T-helper 9 cell (primary cell): ENCODE measurements at places on chromosomes 4 and X.

DNA sequence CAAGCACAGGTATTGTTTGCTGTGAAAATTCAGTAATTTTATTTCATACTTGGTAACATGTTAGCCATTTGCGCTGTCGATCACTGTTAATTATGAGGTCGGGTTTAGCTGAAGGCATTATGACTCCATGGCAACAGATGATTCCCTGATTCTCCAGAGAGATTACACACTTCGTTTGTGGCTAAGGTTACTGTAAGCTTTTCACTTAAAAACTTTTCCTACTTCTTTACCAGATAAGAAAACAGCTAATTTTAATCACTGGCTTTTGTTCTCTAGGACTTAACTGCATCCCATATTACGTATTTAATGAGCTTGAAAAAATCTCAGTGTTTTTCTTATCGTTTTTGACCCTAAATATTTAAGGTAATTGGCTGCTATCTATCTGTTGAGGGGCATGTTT, 2.1 kb downstream of the GSTCD start:
- DNase-seq, result no peak

DNA sequence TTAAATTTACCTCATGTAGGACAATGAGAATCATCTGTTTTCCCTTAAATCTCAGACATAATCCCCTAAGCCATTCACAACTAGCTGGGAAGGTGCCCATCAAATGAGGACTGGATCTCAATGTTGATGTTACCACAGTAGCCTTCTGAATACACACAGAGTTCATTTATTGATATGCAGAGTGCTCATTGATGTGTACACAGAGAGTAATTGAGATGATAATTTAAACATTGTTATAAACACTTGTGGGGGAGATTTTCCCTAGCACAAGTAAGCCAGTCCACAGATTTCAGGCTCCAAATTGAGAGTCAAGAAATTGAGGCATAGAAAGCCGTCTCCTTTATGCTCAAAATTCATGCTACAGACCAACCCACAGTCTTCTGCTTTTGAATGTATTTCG, 273.4 kb upstream of the TRPC5 start:
- no peak for DNase-seq

GRCh38 chr4:167415461-167415860, 181.2 kb upstream of the SPOCK3 start:
- DNase-seq, result no peak

DNA sequence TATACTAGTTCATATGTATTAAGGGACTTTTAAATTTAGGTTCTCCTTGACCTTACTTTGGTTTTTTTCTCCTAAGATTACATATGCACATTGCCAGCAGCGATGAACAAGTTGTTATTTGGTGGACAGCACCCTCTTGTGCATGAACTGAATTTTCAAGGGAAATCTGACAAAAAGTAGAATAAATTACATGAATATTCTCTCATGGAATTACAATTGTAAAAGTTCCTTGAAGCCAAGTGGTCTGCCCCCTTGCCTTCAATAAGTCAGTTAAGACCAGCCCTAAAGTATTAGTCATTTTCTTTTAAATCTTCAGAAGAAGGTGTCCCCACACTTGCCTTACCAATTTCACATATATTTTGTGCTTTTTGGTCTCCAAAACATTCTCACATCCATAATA, 30.7 kb upstream of the SMARCA5 start:
- DNase-seq, result no peak

DNA sequence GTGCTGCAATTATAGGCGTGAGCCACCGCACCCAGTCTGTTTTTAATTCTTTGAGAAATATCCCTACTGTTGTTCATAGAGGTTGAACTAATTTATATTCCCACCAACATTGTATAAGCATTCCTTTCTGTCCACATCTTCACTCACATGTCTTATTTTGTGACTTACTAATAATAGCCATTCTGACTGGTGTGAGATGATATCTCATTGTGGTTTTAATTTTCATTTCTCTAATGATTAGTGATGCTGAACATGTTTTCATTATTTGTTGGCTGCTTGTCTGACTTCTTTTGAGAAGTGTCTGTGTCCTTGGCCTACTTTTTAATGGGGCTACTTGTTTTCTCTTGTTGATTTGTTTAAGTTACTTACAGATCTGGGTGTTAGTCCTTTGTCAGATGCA, 310.9 kb upstream of the MAOA start:
- DNase-seq, result no peak

DNA sequence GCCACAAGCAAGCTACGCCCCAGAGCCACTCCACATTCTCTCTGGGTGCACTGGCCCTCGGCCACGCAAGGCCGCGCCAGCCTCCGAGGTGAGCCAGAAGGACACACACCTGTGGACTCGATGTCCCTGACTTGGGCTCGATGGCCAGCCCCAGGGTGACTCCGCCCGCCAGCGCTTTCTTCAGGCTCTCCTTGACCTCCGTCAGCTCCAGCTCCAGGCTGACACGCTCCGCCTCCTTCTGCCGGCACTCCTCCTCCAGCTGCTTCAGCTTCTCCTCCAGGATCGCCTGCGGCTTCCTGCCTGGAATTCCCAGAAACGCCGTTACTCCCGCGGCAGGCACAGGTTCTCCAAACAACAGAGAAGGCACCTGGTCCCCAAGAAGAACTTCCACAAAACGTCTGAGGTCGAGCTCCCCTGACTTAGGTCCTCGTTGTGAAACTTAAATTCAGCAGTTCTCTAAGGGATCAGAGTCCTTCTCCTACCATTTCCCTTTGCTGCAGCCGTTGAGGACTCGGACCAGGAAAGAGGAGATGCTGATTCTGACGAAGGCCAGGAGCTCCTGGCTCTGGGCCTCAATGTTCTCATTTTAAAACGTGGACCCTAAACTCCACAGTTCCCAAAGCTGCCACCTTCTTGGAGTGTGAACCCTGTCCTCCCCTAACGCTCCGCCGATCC, 166.8 kb downstream of the AFAP1 start:
- no peak for DNase-seq

GRCh38 chr4:74504212-74504611, 59.3 kb downstream of the AREG start:
- DNase-seq, result no peak

DNA sequence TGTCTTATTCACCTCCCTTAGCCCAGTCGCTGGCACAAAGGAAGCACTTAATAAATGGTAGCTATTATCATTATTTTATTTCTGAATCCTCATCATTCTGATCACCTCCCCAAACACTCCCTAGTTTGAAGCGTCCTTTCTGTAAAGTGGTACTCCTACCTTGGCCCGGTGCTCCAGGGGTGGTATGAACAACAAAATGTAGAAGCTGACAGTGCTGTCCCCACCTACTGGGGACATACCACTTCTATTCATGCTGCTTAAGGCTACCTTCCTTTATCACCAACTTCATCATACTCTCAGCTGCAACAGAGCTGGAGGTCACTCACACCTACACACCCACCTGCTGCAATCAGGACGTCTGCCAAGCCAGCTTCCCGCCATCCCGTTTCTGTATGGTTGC, 40.8 kb upstream of the APLN start:
- no peak for DNase-seq

DNA sequence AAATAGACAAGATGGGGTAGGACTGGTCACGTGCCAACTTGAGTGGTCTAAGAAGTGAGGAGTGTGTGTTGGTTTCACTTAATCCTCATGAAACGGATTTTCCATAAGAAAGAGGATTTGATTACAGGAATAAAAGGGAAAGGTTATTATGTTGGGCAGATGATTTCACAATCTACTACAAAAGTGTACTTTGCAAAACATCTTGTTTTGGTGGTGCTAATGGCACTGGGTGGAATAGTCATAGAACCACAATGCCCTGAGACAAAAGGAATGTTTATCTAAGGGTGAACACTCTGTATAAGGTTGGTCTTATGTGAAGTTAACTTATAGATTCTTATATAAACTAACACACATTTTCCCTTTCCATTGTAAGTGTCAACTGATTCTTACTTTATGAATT, 45.6 kb downstream of the GLUD2 start:
- no peak for DNase-seq

- DNase-seq, result peak; percentile 78
These were observed 11.4 kb downstream of the KLF3 start for GRCh38 chr4:38675146-38676121.

DNA sequence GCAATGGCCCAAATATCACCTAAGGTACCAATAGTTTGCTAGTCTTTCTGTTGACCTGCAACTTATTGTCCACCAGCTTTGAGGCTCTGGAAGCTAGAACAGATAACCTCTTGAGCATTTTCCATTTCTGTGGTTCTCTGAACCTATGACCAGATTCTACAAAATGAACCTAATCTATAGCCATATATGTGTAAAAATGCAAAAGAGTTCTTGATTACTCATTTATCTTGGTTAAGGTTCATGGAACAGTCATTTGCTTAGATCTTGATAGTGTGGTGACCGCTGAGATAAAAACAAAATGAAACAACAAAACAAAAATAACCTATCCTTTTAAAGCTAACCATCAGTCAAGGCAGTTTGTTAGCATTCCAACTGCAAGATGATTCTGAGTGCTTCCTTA, 9.3 kb upstream of the GATB start:
- no peak for DNase-seq

GRCh38 chr4:1579001-1579900, 104.9 kb downstream of the FAM53A start:
- peak; percentile 66 for DNase-seq

DNA sequence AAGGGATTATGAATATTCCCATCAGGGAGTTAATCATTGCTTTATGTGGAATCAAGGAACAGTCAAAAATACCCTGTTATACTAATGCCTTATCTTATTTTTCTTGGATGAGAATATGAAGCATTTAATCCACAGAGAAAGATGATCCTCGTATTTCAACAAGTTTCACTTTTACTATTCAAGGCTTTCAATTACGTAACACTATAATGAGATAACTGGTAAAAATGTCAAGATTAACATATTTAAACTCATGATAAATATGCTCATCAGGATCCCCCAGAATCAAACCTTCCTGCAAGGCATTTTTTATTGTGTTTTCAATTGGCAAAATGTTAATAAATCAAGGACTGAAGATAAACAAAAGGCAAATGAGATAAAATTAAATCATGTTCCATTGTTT, 5.1 kb downstream of the ZXDA start:
- no peak for DNase-seq

GRCh38 chrX:9498236-9498635, 33.4 kb downstream of the TBL1X start:
- DNase-seq, result no peak

GRCh38 chr4:38500433-38500832, 163.6 kb upstream of the KLF3 start:
- no peak for DNase-seq

DNA sequence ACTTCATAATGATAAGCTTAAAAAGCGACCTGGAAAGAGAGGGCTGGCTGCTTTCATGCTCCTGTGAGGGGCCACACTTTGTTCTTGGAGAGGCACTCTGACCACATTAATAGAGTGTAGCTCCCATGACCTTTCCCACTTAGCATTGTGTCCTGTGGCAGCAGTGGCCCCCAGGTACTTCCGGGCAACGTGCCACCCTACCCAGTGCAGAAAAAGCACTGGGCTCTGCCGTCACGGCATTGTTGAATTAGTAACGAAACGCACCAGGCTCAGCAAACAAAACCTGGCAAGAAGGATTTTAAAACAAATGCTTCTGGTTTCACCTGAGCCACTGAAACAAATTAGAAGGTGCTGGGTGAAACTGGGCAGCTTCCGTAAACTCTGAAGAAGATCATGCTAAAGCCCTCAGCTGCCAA, 5.4 kb upstream of the SORBS2 start:
- DNase-seq, result no peak

DNA sequence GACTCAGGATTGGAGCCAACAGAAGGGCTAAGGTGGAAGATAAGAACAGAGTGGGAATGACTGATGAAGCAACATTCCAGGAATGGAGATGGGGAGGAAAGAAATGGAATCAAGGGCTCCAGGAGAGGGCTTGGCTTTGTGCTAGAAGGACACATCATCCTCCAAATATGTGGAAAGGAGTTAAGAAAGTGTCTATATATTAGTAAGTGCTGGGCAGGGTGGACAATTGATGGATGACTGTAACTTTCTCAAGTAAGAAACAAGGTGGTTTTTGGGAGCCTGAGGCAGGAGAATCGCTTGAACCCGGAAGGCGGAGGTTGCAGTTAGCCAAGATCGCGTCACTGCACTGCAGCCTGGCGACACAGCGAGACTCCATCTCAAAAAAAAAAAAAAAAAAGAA, 71.6 kb upstream of the NFKB1 start:
- DNase-seq, result no peak

DNA sequence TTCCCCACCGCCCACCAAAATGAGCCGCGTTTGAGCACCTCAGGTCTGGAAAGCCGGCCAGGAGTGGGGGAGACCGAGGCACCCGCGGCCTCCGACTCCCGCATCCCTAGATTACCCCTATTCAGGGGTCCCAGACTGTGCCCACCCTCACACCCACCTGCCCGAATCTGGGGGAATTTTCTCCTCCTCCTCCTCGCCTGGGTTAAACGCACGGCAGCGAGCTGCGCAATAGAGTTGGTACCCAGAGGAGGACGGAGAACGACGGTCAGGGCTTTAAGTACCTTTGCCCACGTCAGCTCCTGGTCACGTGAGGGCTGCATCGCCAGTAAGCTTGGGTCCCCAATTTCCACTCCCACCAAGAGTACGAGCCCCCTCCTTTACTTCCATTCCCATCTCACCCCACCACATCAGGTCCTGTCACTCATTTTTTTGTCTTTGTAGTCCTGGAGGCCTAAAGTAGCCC, at the start of gene ARMCX2:
TSS of gene ARMCX2 (minus strand) at position 250 of the 463 bp plus-strand sequence. CDS start 2,262 bp downstream, outside the sequence.
- DNase-seq, result no peak

DNA sequence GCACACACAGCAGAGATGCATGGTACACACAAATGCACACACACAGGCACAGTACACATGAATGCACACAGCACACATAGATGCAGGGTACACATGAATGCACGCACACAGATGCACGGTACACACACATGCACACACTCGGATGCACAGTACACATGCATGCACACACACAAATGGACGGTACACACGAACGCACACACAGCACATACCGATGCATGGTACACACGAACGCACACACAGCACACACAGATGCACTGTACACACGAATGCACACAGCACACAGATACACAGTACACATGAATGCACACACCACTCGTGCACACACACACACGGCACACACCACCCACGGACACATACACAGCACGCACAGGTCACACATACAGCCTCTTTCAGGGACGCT, 43.8 kb upstream of the CPLX1 start:
- DNase-seq, result no peak

DNA sequence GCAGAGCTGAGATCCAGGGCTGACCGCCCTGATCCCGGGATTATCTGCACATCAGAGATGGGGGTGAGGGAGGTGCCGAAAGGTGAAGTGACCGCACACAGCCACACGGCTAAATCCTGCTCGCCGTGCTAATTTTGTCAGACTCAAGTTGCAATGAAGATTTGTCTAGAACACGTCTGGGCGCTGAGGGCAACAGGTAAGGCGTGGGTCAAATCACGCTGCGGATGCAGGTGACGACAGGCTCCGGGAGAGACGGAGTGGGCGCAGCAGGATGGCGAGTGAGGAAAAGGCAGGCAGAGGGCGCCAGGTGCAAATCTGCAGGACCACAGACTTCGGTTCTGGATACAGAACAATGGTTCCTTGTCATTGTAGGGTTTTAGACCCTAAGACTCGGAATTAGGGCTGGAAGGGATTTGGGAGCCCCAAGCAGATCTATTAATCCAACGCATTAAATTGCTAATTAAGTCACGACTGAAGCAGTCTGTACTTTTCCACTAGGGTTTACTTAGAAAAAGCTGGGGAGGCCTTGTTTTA, 1.9 kb upstream of the TBC1D14 start:
- DNase-seq, result no peak
